ENCODE measurements at places on chromosomes 5 and 9. TPM values are rescaled to one million over a fixed set of nuclear protein-coding genes. Genes with fewer than 3 reads are reported as not detected.

DNA sequence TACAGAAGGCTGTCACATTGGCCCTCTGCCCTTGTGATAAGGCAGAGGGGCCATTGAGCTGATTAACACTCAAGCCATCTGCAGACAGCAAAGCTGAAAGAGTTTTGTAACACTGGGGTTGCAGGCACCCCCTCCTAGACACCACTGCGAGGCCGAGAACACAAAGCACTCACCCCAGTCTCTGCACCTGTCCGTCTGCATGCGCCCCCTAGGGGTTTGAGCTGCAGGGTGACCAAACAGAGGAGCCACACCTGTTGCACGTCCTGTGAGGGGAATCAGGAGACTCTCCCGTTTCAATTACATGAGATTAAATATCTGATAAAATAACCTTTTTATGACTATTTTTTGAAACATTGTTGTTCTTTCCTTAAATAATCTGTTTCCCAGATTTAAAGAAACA lies 1180.4 kb downstream of the CDH9 start:
- DNase-seq: no peak

GRCh38 chr9:30970812-30971211 lies 1413.6 kb upstream of the ACO1 start:
- DNase-seq: no peak

DNA sequence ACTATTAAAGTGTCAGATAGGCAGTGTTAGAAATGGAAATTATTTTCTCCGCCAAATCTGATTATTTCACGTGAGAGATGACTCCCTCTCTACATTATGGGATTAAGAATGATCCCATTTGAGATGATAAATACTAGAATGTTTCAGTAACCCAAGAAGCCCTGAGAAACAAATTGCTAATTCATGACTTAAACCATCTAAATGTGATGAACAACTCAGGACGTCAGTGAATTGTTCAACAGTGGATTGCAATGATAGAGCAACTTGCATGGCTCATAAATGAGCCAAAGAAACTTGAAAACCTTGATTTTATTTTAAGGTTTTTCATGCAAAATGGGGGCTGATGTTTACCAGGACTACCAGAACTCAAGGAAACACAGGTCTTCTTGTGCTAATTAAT lies 350.5 kb upstream of the WWC1 start:
- peak; percentile 20 for DNase-seq

- no peak for DNase-seq
These were observed 35.2 kb downstream of the KCNMB1 start for GRCh38 chr5:170353961-170354360.

DNA sequence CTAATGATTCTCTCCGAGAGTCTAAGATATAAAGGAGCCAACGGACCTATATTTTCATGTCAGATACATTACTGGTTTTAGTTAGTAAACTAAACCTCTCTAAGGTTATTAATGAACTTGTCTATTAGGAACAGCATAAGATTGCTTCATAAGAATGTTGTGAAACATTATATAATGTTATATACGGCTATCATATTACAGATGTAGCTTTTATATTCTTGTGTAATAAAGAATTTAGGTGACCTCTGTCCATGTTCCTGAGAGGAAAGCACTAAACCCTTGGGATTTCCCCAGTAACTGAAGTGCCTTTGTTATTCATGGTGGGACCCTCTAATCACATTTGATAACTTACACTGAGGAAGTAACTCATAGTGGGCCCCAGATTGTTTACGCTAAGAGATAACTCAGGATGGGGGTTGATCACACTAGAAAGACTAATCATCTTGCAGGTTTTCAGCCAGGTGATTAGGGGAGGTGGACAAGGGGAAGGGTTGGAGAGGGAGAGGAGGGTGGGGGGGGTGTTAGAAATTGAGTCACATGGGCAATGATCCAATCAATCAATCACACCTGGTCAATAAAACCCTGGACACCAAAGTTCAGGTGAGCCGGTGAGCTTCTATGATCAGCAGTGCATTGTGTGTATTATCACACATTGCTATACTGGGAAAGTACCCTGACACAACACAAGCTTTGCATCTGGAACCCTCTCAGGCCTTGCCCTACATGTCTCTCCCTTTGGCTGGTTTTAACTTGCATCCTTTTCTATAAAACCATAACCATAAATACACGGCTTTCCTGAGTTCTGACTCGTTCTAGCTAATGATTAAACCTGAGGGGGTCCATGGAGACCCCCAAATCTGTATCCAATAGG lies 25.8 kb downstream of the ECPAS start:
- no peak for DNase-seq

- DNase-seq: no peak
These were observed 6.0 kb upstream of the NSMF start for GRCh38 chr9:137465000-137465719.

DNA sequence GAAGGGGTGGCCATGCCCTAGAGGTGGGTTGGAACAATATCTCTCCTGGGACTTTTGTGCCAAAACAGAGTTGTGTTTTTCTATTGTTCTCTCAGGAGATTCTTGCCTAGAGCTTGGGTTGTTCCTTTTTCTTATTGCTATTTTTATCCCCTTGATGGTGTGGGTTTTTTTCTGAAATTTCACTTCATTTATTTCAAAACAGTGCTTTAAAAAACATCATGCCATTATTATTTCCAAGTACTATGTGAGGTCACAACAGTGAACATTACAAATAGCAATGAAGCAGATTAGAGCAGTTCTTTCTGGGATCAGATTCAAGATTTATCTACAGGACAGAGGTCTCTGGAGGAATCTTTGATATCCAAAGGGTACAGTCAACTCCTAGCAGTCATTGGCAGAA lies 76.6 kb downstream of the ACTBL2 start:
- no peak for DNase-seq

DNA sequence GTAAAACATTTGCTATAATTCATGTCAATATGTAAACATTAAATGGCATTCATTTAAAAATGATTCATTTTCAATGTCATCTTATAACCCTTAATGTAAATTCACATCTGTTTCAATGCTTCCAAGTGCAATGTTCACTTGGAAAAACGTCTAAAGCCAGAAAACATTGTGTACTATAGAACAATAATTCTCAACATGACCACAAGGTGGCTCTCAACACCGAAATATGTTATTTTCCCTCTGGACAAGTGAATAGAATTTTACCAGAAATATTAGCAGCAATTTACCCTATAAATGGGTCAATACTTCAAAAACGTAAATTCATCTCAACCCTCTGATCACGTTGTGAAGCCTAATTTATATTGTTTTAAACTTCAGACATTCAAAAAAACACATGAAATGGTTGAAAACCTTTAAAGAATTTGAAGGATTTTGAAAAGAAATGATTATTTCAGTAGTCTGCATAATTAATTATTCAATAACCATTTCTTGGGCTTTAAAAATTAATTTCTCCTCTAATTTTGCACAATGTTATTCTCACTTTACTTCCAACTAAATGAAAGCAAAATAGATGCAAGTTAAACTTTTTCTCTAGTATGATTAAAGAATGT lies 11.0 kb downstream of the CDH10 start:
- peak; percentile 8 for DNase-seq

GRCh38 chr5:164013077-164013670 lies 507.8 kb downstream of the MAT2B start:
- peak; percentile 24 for DNase-seq

GRCh38 chr9:14358523-14358922 lies 44.6 kb upstream of the NFIB start:
- DNase-seq: no peak

DNA sequence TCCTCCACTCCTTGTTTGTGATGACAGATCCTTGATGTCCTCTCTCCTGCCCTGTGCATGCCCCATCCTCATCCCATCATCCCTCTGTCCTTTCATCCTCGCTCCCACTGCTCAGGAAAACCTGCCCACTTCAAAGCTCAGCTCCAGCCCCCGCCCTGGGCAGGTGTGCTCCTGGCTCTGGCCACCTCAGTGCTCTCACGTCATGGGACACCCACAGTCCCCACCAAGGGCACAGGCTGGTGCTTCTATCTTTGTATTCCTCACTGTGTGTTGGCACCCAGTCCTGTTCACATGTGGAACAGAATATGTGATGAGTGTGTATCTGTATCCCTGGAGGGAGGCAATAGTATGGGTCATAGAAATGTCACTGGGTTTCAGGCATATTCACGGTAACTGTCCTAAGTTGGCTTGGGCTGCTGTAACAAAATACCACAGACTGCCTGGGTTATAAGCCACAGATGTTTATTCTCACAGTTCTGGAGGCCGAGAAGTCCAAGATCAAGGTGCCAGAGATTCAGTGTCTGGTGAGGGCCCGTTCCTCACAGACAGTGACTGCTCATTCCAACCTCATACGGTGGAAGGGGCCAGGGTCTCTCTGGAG lies 13.5 kb downstream of the GFPT2 start:
- no peak for DNase-seq

DNA sequence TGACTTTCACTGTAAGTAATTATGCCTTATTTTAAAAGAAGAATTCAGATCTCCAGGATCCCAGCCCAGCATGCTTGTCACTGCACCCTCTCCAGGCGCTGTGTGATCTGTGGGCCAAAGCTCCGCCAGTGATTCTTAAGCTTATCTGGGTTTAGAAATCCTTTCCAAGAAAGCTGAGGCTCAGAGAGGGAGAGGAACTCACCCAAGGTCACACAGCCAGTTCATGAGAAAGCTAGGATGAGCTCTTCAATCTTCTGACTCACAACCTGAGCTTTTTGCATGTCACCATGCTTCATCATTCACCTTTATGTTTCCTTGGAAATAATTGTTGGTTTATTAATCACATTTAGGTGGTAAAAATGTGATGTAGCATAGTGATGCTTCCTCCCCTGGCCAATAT lies 136.6 kb upstream of the HAND1 start:
- DNase-seq: peak; percentile 32

The SAXO1 gene
- not detected for total RNA-seq

The BTNL8 gene
- not detected for total RNA-seq

All from foreskin keratinocyte (primary cell).